ENCODE measurements at places on chromosomes 4 and X.

DNA sequence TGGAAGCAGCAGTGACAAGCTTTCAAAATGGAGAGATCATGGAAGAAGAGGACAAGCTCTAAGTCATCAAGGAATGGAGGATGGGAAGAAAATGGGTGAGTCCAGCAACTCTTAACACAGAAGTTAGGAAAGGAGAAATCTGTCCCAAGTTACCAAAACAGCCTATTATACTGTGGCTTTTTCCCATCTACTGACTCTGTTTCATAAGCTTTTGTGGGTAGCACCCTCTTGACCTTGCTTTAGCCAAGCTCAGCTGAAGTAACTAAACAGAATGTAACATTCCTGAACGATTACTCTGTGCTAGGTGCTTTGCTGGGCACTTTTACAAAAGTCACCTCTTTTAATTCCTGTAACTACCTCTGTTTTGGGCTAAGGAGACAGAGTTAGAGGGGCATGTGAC is 54.9 kb downstream of the MAP7D2 start:
- DNase-seq: no peak

DNA sequence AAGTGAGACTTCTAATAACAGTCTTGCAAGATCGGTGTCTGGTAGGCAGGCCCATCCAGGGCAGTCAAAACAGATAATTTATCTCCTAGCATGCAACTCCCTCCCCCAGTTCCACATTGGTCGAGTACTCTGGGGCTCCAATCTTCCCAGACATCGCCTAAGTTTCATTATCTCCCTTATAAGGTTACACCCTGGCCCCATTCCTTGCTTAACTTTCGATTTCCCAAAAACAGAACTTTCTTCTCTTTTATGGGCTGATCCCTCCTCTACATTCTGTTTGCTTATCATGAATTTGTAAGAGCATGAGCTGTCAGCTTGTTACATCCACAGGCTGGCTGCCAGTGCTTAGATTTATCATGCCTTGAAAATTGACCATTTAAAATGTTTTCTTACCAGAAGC is 471.3 kb downstream of the TECRL start:
- no peak for DNase-seq

DNA sequence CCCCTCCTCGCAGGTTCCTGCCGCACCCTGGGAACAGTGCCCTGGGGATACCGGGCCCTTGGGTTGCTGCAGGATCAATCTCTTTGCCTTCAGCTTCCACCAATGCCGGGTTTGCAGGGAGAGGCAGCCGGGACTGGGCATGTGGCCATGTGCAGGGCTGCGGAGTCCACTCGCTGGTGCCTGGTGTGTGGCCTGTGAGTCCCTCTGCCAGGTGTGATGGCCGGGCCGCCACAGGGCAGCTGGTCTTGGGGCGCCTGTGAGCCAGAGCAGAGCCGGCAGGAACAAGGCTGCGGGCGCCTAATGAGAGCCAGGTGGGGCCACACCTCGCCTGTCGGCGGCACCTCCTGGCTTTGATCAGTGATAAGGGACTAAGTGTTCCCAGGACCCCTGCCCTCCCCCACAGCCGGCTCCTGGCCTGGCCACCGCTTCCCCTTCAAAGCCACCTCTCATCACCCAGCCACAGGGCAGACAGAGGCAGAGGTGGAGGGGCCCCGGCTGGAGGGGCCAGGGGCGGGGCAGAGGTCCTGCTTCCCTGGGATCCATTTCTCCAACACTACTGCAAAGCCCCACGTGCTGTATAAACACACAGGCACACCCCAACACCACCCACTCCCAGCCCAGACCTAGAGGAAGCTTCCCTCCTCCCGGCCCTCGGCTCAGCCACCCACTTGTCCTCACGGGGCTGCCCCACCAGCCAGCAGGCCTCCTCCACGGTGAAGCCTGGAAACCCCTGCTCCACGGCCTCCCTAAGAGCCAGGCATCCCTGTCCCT is 132.7 kb downstream of the CPZ start:
- DNase-seq: no peak

DNA sequence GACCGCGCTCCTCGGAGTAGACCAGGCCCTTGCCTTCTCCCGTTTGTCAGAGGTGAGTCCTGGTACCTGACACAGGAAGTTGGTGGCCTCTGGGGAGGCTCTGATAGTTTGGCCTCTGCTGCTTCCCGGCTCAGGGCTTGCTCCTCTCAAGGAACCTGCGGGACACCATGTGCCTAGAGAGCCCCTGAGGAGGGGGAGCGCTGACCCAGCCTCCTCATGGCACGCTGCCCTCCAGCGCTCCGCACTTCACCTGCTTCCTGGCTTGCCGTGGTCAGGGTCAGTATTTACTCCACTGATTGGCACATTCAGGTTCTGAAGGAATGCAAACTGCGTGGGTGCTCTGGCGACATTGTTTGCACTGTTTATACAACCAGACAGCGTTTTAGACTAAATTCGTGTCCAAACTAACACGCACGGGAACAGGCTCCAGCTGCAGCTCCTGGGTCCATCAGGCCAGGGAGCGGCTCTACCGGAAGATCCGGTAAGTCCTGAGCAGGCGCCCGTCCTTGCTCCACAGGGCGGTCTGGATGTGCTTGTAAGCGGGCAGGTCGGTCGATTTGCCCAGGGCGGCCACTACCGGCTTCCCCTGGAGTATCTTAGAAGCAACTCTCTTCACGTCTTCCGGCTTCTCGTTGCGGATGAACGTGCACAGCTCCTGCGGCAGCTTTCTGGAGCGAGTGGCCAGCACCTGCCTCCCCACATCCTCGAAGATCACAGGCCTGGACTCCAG is 121.6 kb upstream of the GRID2 start:
- no peak for DNase-seq

DNA sequence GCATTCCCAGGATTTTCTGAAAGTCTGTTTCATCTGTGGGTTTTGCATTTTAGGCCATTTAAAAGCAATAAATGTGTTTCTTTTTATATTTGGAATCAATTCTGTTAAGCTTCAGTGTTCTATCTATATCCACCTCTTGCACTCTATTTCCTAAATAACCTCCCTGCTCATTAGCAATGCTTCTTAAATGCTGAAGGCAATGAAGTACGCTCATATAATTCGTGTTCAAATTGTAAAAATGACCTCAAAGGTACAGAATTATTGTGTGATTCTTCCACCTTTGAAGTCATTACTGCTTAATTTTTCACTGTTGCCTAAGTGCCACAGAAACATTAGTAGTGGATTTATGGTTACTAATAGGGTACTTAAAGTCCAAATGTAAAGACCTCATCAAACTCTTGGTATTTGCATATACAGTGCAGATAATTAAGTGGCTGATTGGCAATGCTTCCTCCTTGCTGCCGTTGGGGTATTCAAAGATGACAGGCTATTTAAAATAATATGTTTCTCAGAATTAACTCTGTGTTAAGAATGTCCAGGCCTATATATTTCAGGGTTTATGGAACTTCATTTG is 730.8 kb downstream of the TECRL start:
- DNase-seq: no peak

GRCh38 chr4:176377780-176378179 is 58.0 kb downstream of the SPCS3 start:
- no peak for DNase-seq

- no peak for DNase-seq
Observed at GRCh38 chr4:83732114-83732635, 196.3 kb downstream of the GPAT3 start.

DNA sequence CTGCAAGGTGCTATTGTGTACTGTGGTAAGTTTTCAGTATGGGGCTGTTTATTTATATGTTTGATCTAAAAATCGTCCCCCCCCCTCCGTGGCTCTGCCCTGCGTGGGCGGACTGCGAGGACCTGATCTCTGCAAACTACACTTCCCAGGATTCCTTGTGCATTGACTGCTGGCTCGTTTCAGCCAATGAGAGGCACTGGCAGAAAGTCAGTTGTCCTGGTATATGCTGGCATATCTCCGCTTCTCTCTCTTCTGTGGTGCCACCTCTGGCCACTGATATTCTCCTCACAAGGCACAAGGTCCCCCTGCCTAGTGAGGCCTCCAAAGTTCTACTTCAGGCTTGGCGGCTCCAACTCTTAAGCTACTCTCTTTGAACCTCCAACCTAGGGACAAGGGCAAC is 168.8 kb upstream of the ZFP42 start:
- no peak for DNase-seq

DNA sequence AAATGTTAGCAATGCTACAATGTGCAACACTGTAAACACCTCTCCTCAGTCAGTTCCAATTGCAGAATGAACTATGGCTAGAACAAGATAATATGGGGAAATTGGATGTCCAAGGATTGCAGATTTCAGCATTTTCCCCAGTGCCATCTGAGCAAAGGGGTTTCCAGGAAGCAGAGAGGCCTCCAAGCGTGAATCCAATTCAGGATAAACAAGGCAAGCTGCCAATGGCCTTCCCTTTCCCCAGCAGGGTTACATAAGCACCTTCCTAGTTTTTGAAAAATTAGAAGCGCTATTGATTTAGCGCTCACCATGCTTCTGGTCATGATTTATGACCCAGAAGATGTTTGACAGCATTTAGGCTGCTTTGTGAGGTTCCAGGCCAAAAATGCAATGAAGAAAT is 223.0 kb upstream of the GATB start:
- no peak for DNase-seq

- DNase-seq: no peak
Observed at GRCh38 chrX:36909676-36910030, 98.5 kb upstream of the FAM47C start.

DNA sequence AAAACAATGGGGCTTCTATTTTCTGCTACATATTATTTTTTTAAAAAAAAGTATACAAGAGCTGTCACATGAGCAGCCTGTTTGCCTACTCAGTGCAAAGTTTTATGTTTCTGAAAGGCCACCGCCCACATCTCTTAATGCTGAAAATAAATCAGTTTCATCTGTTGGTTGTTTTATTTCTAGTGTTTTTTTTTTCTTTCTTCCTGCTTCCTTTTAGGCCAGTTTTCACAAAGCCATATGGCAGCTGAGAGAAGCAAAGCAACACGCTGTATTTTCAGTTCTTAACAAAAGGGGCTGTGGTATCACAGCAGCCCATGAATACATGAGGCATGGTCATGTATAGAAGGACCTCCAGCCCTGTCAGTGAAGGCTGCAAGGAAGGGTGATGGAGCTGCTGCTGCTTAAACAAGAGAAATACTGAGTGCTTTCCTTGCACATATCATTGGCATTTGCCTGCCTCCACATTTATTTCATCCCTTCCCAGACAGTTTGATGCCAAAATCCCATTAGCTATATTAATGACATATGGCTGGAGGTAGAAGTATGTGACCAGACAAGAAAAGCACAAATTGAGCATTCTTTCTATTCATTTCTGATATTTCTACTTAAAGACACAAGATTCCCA is 172.5 kb downstream of the PCDH18 start:
- no peak for DNase-seq

DNA sequence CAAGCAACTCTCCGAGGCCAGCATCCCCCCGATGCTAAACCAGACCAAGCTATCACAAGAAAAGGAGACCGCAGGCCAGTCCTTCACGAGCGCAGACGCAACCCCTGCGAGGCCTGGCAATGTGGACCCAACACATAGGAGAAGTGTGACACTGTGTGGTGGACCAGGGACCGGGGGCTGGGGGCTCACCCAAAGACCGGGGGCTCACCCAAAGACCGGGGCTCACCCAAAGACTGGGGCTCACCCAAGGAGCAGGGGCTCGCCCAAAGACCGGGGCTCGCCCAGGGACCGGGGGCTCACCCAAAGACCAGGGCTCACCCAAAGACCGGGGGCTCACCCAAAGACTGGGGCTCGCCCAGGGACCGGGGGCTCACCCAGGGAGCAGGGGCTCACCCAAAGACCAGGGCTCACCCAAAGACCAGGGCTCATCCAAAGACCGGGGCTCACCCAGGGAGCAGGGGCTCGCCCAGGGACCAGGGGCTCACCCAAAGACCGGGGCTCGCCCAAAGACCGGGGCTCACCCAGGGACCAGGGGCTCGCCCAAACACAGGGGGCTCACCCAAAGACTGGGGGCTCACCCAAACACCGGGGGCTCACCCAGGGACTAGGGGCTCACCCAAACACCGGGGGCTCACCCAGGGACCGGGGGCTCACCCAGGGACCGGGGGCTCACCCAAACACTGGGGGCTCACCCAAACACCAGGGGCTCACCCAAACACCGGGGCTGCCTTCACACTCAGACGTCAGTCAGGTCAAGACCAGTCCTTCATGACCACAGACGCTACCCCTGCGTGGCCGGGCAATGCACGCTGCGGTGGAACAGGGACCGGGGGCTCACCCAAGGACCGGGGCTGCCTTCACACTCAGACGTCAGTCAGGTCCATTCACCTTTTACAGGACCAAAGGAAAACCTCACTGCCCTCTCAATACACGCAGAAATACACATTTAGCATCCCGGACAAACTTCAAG is 32.9 kb downstream of the PPP2R3B start:
- no peak for DNase-seq

DNA sequence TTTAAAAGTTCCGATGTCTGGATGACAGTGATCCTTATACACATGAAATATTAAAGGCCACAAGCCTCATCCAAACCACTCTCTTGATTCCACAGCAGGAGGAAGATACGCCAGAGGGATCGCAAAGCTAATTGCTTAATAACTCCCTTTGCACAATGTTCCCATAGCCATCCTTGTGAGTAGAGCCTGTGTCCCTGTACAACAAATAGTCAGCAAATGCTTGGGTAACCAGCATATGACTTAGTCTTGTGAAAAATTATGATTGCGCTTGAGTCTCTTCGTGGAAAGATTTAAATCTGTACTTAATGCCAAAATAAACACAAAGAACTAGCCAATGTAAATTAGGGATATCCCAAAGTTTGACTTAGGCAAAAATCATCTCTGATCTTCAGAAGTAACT is 31.5 kb downstream of the SLC9A7 start:
- no peak for DNase-seq

DNA sequence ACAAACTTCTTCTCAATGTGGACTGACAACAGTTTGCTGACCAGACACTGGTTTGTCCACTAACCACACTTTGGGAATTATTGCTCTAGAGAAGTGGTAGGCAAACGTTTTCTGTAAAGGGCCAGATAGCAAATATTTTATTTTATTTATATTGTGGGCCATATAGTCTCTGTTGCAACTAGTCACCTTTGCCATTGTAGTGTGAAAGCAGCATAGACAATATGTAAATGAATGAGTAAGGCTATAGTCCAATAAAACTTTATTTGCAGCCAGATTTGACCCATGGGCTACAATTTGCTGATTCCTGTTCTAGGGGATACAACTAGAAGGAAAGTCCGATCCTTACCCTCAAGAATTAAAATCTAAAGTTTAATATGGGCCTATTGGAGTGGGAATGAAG is 14.5 kb downstream of the TSPAN7 start:
- DNase-seq: no peak

DNA sequence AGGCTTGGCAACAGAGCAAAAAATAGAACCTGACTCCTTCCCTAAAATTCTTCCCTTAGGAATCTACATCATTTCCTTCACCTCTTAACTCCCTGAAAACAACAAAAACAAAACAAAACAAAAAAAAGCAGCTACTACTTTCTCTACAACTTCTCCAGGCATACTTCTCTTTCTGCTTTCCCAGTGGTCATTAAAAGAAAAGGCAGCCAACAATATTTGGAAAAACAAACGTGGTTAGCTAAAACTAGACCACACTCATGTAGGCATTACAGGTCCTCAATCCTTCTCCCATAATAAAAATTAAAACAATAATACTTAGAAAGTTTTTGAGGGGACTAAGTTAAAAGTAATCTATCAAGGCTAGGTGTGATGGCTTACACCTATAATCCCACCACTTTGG is 29.0 kb upstream of the SMIM14 start:
- no peak for DNase-seq

GRCh38 chr4:59689149-59689548 is 1511.0 kb upstream of the ADGRL3 start:
- DNase-seq: no peak
